Renal pelvis (tissue), 12 donors: ENCODE measurements at places on chromosomes 3 and 15. TPM values are rescaled to one million over a fixed set of nuclear protein-coding genes. Genes with fewer than 3 reads are reported as not detected.

DNA sequence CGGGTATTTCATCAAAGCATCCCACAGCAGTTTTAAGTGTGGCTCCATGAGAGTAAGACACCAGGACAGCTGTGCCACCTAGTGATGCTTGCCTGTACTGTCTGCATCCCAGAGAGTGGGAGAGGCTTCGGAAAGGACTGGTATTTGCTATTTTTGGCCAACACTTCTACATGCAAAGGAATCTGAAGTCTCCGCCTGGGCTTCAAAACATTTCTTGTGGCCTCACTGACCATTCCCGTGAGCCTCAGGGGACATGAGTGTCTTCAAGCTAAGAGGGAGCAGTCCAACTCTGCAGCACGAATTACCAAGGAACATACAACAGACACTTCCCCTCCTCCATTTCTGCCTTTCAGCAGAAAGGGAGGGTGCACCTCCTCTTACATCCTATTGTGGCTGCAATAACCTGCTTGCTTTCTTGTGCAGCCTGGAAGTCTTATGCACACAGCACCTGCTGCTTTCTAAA, 177.5 kb downstream of the RORA start:
- DNase-seq = no peak

- DNase-seq = no peak
Measured at GRCh38 chr3:132513057-132513456, 84.0 kb upstream of the ACKR4 start.

DNA sequence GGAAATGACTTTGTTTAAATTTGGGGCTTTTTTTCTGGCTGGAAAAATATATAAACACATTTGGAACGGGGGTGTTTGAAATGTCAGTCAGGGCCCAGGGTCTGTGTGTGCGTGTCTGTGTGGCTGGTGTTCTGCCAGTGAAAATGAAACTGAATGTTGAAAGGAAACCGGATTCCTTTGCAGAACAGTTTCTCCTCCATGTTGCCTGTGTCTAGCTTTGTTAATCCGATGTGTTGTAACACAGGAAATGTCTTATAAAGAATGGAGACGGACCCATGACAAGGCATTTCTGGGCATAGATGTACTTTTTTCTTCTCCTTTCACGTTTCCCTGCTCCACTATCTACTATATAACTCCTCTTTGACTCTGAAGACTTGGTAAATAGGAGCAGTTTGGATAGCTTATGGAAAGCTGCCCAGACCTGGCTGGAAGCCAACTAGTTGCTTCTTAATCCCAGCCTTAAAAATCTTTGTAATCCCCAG, 2.8 kb downstream of the SQOR start:
- DNase-seq = peak; percentile 52

The CLRN1 gene
- polyA plus RNA-seq = not detected

The EPHB3 gene
- polyA plus RNA-seq = 29.1 TPM

The MYRIP gene
- 2.0 TPM for polyA plus RNA-seq

DNA sequence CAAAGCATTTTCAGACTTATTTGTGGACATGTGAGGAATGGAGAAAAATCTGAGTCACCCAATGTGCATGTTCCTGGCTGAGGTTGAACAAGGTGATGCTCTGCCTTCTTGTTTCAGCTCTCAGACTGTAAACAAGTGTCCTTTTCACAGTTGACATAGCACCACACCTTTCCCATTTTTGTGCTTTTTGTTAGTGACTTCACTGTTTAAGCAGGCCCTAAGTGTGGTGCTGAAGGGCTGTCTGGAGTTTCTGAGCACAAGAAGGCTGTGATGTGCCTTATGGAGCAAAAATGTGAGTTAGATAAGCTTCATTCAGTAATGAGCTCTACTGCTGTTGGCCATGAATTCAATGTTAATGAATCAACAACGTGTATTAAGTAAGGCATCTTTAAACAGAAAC, 20.4 kb downstream of the ABI3BP start:
- DNase-seq = no peak

DNA sequence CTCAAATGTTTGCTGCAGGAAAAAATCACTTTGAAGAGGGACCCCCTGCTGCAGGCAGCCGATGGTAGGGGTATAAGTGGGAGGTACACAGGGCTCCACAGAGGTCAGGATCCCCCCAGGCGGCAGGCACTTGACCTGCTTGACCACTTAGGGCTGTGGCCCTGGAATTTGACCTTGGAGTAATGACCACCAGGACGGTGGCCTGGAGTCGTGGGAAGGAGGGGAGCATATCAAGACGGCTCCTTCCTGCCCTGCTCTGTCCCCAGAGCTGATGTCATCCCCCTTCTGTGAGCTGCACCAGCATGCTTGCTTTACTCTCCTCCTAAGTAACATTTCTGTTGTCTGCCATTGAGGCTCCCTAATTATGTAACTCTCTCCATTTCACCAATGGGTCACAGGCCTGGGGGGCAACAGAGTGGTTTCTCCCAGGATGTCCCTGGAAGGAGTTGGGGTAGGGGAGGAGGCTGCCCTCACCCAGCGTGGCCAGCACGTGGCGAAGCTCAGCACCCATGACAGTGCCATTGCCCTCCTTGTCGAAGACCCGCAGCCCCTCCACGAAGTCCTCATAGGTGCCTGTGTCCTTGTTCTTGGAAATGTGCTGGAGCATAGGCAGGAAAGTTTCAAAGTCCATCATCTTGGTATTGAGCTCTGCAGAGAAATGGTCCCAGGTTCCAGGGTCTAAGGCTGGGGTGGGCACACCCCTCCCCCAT, 4.1 kb downstream of the MYL3 start:
- DNase-seq = no peak
